ENCODE measurements at places on chromosomes 16 and 17.

DNA sequence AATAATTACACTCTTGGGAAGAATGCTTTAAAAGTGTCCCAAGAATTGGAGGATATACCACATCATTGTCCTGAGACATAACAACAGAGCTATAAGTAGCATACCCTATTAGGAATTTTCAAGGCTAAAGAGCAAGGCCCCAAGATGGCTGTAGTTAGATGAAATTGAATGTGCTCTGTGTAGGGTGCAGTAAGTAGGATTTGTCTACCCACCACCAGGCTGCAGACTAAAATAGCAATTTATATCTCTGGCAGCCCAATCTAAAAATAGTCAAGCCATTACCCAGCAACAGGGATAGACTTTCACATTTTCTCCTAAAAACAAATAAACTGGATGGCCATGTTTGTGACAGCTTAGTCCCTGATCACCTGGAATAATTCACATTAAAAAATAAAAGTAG, 5.6 kb downstream of the MMD start:
- no peak for DNase-seq

DNA sequence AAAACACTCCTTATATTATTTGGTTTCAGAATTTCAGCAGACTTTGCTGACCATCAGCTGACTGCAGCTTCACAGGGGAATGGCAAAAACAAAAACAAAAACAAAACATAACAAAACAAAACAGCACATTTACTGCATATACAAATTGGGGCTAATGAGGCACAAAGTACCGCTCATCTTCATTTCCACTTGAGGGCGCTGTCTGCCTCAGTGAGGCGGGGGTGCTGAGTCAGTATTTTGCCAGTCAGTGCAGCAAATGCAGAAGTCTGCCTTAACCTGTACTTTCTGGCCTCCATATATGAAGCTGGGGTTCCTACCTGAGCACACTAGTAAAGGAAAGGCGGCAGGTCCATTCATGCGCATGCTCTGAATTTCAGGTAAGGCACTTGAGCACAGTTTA, 13.5 kb upstream of the DYNLRB2 start:
- peak; percentile 15 for DNase-seq

- no peak for DNase-seq
These were observed 28.0 kb upstream of the SOX9 start for GRCh38 chr17:72092710-72093322.

DNA sequence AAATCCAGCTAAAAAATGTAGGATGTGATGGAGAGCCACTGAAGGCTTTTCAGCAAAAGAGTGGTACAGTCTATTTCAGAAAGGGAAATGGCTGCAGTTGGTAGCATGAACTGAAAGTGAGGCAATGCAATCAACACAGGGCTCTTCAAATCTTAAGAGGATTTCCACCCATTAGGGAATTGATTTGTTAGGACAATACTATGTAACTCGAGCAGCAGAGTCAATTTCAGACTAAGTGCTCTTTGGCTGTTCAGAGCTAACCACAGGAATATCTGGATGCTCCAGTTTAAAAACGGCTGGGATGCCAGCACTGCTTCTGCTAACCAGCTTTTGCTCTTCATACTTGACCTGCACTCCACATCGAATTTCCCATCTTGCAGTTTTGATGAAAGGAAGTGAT, 24.6 kb downstream of the CACNG1 start:
- no peak for DNase-seq

- DNase-seq: no peak
These were observed 486 bp upstream of the DNAJA2 start for GRCh38 chr16:46973996-46974324.

- no peak for DNase-seq
These were observed 10.2 kb upstream of the NFATC3 start for GRCh38 chr16:68074850-68075555.

- DNase-seq: no peak
These were observed 18.3 kb upstream of the KIF2B start for GRCh38 chr17:53804437-53804836.

DNA sequence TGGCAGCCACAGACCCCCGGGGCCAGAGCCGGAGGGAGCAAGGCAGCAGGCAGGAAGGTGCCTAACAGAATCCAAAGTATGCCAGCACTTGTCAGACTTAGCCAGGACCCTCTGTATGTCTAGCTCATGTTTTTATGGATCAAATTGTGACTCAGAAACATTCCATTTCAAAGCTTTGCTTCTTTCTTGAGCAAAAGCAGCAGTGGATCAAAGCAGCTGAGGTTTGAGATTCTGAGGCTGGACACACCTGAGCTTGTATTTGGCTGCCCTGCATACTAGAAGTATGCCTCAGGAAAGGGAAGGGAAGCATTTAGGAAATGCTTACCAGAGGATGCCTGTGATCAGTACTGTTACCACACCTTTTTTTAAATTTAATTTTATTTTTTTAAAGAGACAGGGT, 5.7 kb upstream of the MYO1C start:
- no peak for DNase-seq

Data from fibroblast of skin of right quadriceps (primary cell).